Adrenal gland (tissue), 19 donors: ENCODE measurements at places on chromosomes 4 and X. TPM values are rescaled to one million over a fixed set of nuclear protein-coding genes. Genes with fewer than 3 reads are reported as not detected.

The VSIG4 gene
- total RNA-seq, result 609 TPM

The NEXMIF gene
- 2.2 TPM for total RNA-seq

The FRG2 gene
- total RNA-seq, result not detected

GRCh38 chrX:104696667-104697066, 130.7 kb downstream of the IL1RAPL2 start:
- DNase-seq, result no peak

The SLC9B2 gene
- total RNA-seq, result 14.3 TPM

The PLXNB3 gene
- total RNA-seq, result 31.2 TPM

- no peak for DNase-seq
Observed at GRCh38 chrX:110175696-110176095, 142.2 kb downstream of the AMMECR1 start.

The FAM200B gene
- 43.2 TPM for total RNA-seq

DNA sequence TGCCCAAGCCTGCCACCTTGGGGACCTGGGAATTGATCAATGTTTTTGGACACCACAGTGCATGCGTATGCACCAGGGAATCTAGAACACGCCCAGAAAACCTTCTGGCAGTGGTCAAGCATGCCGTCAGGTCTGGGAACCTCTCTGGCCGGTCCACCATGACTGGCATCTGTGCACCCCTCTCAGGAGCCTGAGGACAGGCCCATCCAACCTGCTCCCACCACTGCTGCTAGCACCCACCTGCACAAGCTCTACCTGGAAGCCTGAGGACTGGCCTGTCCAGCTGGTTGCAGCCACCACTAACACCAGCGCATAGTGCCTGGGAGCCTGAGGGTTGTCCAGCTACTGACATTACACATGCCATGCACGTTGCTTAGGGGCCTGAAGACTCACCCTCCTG, 162.1 kb upstream of the GALNTL6 start:
- no peak for DNase-seq

DNA sequence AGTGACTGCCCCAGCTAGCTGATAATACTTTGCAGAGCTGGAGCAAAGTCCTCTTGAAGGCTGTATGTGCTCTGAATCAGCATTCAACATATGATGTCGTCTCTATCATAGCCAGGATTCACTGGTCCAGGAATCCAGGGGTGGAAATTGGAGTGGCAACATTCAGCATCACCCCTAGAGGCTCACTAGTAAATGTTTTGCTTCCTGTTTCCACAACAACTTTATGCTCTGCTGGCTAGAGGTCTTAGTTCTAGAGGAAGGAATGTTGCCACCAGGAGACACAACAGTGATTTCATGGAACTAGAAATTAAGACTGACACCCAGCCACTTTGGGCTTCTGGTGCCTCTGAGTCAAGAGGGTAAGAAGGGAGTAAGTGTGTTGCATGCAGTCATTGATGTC, 11.3 kb downstream of the MAGEA1 start:
- no peak for DNase-seq

The GATA1 gene
- not detected for total RNA-seq

The CCSER1 gene
- total RNA-seq, result 2.3 TPM

The SHROOM4 gene
- 7.9 TPM for total RNA-seq

DNA sequence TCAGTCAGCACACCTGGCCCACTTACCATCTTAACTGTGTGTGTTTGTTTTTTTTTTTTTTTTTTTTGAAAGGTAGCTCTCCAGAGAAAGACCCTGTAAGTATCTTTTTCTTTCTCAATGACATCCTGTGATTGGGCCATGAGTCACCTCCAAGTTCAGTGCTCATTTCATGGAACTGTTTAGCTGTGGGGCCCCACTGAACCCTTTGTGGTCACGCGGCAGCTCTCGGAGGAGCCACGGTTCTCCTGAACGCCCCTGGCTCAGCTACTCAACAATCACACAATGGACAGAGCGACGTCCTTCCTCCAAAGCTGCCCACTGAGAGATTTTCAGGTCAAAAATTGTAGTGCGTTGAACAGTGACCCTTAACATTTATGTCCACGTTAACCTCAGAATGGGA, 14.2 kb upstream of the IL3RA start:
- DNase-seq, result no peak

DNA sequence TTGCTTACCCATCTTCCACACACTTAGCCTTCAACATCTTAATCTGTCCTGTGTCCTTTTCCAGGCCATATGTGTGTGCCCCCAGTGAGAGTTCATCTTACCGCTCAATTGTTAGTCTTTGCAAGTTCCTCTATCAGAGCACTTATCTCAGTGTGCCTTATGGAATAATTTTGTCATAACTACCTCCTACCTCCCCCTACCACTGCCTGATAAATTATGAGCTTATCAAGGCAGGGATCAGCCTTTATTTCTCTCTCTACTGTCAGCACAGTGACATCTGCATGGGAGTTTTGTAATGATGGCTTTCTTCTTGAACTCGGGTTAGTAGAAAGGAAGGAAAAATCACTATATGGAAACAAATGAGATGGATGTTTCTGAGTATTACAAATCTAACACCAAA, 53.2 kb downstream of the MTM1 start:
- no peak for DNase-seq

- no peak for DNase-seq
Observed at GRCh38 chr4:127403471-127404084, 229.2 kb upstream of the INTU start.

The BTK gene
- 6.3 TPM for total RNA-seq

The ADH7 gene
- total RNA-seq, result not detected

DNA sequence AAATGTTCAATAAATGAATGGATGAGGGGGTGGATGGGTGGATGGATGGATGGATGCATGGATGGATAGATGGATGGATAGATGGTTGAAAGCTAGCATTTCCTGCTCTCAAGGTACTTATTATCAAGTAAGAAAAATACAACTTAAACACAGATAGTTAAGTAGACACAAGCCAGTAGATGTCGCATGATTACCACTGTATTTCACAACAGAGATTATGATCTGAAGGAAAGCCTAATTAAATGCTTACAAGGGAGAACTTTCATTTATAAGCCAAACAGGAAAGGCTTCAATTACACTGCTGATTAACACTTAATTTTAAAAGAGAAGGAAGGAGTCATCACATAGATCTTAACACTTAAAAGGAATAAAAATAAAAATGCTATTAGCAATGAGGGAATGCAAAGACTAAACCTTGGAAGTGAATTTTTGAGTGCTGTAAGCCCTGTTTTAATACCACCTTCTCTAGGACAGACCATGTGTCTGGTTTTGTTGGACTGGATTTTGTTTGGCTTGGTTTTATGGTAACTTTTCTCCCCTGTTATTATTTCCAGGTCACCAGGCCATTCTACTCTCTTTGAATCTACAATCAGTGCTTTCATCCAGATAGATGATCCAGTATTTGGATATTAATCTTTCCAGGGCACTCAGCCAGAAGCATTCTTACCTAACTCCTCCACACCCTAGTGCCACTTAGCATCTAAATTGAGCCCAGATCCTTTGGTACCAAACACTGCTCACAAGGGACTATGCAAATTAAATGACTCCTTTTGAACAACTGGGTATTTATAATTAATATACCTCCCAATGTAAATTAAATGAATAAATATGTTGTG, 75.5 kb upstream of the SLC39A8 start:
- DNase-seq, result no peak

The F9 gene
- 0.11 TPM for total RNA-seq

- no peak for DNase-seq
Observed at GRCh38 chr4:183607894-183608293, 51.1 kb downstream of the RWDD4 start.

The GASK1B gene
- total RNA-seq, result 519 TPM

The HMX1 gene
- not detected for total RNA-seq

The FGF13 gene
- total RNA-seq, result 2.4 TPM

DNA sequence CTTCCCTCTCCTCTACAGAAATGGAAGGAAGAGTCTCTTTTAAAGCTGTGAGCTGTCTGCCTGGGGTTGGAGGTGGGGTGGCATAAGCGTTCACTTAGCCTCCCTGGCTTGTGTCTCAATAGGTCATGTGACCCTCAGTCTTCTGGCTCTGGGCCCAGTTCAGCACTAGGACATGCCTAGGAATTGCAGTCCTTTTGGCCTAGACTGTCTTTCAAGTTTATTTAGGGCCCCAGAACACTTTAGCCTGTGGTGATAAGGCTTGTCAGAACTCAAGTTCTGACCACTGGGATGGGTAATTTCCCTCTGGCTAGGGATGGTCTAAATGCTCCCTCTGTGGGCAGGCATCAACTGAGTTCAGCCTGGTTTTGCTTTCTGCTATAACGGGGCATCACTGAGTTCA, 34.3 kb upstream of the ARMCX4 start:
- peak; percentile 75 for DNase-seq

DNA sequence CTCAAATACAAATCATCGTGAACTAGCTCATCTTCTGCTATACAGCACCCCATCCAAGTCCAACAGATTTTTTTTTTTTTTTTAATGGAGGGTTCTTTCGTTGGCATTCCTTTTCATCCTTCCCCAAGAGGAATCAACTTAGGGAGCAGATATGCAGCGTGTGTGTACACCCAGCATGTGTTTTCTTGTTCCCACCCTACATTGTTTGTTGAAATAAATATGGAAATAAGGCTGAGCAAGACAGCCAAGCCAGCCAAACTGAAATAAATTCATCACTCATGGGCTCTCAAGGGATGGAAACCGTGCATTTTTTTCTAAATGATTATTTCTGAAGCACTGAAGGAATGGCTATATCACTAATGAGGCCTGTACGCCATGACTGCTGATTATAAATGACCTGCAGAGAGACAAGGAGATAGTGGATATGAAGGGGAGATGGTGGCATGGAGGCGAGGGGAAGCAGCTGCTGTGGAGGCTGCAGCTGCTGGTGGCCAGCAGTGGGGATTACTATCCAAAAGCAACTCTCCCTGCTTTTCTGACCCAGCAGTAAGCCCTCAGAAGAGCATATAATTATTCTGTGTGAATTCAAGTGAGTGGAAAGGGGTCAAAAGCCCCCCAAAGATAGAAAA, 173.9 kb downstream of the MGST2 start:
- DNase-seq, result no peak

GRCh38 chrX:18537524-18537923, 112.1 kb downstream of the CDKL5 start:
- DNase-seq, result no peak

The ATOH1 gene
- not detected for total RNA-seq

DNA sequence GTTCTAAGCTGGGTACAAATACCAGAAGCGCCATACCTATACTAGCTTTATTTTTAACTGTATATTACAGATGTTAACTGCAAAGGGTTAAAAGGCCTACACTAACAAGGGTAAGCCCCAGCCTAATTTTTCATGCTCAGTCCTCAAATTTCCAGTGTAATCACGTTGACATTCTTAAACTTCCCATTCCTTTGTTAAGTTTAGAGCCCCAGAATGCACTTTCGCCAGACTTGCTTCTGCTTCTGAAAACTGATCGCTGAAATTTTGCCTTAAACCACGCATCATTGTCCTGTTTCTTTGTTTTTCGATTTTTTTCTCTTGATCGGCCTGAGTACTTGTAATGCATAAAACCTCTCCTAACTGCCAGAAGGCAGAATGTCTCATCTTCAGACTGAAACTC, 2141.9 kb upstream of the AGA start:
- DNase-seq, result no peak

GRCh38 chr4:178174756-178175155, 732.5 kb upstream of the AGA start:
- no peak for DNase-seq

The ZNF81 gene
- total RNA-seq, result 2.9 TPM

- no peak for DNase-seq
Observed at GRCh38 chr4:156751486-156751885, 220.1 kb downstream of the PDGFC start.

GRCh38 chrX:23887451-23887850, 20.3 kb downstream of the APOO start:
- DNase-seq, result no peak

DNA sequence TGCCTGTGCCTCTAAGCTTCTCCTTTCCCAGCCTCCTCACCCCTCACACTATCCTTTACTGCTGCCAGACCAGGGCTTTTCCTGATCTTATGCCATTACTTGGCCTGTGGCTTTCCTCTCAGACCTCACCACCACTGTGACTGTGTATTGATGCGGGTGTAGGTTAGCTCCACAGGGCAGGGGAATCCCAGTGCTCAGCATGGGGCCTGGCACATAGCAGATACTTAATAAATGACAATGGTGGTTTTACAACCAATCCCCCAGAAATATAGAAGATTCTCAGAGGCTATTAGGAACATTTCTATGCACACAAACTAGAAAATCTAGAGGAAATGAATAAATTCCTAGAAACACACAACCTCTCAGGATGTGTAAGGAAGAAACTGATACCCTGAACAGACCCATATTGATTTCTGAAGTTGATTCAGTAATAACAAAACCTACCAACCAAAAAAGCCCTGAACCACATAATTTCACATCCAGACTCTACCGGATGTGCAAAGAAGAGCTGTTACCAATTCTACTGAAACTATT, 129.6 kb upstream of the QRFPR start:
- DNase-seq, result no peak

The APLN gene
- 18.5 TPM for total RNA-seq

DNA sequence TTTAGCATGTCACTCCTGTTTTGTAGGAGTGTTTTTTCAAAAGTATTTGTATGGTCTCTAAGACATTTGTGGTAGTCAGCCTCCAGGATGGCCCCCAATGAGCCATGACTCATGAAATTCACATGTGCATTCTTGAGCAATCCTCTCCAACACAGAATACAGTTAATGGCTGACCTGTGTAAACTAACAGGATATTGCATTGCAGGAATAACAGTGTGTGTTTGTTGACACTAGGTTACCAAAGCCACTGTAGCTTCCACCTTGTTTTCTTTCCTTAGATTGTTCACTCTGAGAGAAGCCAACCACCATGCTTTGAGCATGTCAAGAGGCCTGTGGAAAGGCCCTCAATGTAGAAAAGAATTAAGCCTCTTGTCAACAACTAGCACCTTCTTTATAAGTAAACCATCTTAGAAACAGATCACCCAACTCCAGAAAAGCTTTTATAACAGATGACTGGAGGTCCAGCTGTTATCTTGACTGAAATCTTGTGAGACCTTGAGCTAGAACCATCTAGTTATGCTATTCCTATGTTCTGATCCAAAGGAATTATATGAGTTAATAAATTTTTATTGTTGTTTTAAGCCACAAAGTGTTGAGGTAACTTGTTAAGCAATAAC, 28.5 kb downstream of the TBCK start:
- no peak for DNase-seq

- peak; percentile 41 for DNase-seq
Observed at GRCh38 chrX:50157545-50158135, 43.2 kb downstream of the AKAP4 start.
